ENCODE measurements at places on chromosomes 1 and 21. TPM values are rescaled to one million over a fixed set of nuclear protein-coding genes. Genes with fewer than 3 reads are reported as not detected.
A peak's percentile ranks its signal among the peaks of the same experiment; 100 is the strongest.

CELA2A gene
- not detected for total RNA-seq

DNA sequence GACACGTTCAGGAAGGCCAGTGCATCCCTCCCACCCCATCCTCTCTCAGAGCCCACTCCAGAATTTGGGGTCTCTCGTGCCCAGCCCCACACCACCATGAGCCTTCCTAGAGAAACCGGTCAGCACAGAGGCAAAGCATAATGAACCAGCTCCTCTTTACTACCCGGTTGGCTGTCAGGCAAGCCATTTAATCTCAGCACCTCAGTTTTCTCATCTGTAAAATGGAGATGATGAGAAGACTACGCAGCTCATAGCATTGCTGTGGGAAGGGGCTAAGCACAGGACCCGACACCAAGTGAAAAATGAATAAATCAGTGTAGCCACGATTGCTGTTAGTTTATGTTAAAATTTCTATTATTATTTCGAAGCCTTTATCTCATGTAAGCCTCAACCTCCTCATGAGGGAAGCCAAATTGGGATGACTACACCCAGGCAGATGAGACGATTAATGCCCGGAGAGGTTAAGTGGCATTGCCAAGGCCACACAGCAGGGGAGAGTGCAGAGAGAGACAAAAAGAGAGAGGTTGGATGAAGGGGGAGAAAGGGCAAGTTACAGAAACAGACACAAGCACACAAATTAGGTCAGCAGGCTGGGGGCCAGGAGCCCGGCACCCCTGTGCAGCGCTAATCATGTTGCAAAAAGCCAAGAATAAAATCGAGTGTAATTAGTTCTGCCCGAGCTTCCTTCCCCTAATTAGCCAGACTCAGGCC, 25.7 kb downstream of the SDC3 start:
- no peak for DNase-seq

DNA sequence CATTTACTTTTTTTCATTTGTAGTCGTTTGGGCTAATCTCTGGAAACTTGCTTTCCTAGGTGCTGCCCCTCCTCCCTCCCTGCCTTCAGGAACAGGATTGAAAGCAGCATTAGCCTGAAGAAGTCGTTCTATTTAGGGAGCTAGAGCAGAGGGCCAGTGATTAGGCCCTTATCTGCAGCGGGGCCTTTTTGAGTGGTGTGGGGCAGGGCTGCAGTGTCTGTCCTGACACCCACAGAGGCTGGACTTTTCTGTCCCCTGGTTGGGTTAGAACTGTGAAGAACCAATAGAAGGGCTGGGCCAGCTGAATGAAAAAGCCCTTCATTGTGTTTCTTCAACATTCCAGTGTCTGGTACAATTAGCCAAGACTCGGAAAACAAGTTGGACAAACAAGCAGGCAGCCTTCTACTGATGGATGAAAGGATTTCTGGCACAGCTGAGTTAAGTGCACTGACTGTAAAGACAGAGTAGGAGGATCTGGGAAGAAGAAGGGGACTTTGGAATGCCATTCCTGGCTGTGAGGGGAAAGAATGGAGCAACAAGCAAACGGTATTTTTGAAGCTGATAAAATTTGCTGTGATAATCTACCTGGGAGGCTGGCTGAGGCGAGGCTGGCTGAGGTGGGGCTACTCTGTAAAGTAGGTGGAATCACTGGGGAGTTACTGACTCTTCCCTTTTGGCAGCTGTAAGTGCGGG, 9.7 kb downstream of the MACF1 start:
- no peak for DNase-seq

GRCh38 chr1:62687421-62687902, 724 bp downstream of the DOCK7 start:
- peak; percentile 68 for DNase-seq

CFAP141 gene
- not detected for total RNA-seq

GRCh38 chr1:14242123-14242522, 356.4 kb upstream of the KAZN start:
- DNase-seq = no peak

C1orf87 gene
- total RNA-seq = not detected

- DNase-seq = no peak
These were observed 64.3 kb downstream of the OPTC start for GRCh38 chr1:203558064-203558760.

DNA sequence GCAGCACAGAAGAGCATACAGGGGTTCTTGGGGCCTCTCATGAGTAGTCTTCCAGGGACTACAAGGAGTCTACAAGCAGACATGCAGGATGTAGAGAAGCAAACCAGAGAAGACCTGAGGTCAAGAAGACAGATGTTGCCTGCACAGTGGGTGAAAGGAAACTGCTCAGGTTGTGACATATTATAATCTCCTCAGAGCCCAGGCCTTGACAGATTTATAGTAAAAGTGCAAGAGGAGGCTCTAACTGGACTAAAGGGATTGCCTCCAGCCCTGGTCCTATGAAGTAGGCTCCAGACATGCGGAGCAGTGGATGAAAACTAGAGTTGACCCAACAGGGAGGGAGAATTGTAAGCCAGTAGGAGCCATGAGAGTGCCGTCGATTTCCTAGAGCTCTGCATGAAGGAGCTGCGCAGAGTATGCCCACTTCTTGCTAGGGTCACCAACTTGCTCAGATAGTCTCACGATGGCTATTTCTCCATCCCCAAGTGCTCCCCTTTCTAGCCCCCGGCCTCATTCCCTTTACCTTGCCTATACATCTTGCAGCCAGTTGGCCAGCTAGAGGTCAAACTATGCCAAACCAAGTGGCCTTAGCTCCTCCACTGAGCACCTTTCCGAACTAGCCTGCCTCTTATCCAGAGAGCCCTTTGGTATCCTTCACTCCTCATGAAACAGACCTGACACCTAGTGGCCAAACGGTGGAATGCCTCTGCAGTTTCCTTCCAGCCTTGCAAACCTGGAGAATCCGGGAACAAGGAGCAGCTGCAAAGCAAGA, 36.2 kb upstream of the IPO9 start:
- DNase-seq = peak; percentile 94

DNA sequence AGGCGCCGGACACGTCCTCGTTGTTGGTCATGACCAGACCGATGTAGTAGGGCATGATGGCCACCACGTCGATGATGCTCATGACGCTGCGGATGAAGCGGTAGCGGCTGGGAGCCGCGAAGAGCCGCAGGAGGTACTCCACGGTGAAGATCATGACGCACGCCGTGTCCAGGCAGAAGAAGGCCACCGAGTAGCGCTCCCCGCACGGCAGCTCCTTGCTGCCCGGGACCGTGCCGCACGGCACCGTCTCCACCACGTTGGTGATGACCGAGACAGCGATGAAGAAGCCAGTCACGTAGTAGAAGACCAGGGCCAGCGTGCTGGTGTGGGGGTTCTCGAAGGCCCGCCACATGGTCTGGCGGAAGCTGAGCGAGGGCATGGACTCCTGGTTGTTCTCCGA, 7.6 kb downstream of the KCND3 start:
- no peak for DNase-seq

LCE3C gene
- not detected for total RNA-seq

DNA sequence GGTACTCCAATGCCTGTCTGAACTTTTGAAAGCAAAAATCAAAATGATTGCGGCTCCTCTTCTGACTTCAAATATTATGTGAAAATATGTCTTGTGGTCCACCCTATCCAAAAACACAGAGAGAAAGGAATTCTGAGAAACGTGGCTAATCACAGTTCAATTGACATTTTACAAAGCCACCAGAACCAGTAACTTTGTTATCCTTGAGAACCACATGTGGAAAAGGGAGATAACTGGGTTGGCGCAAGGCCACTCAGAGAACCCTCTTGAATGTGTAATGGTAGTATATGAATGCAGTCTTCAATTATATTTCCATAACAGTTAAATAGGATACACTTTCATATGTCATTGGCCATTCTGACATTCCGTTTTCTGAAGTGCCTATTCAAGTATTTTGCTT, 1030.0 kb upstream of the TMPRSS15 start:
- no peak for DNase-seq

DNA sequence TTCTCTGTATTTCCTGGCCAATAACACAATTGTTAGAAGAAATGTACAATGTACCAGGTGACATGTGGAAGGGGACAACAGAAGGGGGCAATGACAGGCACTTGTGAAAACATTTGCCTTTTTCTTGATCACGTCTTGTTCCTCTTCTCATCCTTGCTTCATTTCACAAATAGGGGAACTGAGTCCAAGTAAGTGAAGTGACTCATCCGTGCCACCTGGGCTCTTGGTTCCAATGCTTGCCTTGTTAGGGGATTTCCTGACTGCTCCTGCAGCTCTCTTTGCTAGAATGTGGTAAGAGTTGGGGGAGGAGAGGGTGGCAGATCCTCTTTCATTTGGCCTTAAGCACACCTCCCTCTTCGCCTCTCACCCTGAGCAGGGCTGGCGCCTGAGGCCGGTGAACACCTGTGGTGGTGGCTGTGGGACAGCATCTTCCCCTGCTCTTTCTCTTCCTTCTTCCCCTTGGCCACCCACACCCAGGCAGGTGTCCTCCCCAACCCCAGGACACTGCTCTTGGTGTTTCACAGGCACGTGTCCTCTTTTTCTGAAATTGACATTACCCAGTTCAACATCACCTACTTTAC, 2.2 kb upstream of the RHEX start:
- DNase-seq = no peak

- DNase-seq = no peak
These were observed 102.3 kb upstream of the CD34 start for GRCh38 chr1:208013210-208013609.

DNA sequence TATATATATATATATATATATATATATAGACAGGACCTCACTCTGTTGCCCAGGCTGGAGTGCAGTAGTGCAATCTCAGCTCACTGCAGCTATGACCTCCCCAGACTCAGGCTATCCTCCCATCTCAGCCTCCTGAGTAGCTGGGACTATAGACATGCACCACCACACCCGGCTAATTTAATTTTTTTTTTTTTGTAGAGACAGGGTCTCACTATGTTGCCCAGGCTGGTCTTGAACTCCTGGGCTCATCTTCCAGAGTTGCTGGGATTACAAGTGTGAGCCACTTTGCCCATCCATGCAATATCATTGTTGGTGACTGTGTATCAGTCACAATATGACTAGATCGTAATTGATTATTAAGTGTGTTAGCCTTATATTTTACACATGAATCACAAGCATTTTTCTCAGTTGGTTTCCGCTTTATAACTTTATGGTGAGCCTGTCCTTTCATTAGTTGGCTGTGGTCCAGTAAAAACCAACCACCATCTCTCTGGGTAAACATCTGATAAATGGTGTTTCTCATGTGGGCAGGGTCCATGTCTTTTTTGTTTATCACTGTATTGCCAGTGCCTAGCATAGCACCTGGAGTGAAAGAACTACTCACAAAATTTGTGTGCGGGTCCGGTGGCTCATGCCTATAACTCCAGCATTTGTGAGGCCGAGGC, 63.6 kb downstream of the MYOM3 start:
- no peak for DNase-seq

GRCh38 chr21:35075546-35075945, 26.4 kb upstream of the RUNX1 start:
- peak; percentile 13 for DNase-seq

DNA sequence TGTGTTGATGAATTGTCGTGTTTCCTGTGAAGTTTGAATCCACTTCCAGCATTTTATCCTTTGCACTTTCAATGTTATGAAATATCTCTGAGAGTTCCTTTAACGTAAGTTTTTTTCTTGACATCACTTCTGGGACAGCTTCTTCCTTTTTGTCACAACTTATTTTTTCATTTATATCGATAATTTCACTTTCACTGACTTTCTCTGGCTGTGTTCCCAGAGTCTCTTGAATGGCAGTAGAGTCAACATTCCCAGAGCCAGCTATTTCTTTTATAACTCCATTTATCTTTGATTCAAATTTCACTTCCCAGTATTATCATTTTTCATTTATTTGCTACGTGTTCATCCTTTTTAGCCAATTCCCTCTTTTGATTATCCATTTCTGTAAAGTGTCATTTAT, 256.5 kb downstream of the PAPPA2 start:
- no peak for DNase-seq

- no peak for DNase-seq
These were observed 129.7 kb upstream of the ADGRL2 start for GRCh38 chr1:81671038-81671437.

DNA sequence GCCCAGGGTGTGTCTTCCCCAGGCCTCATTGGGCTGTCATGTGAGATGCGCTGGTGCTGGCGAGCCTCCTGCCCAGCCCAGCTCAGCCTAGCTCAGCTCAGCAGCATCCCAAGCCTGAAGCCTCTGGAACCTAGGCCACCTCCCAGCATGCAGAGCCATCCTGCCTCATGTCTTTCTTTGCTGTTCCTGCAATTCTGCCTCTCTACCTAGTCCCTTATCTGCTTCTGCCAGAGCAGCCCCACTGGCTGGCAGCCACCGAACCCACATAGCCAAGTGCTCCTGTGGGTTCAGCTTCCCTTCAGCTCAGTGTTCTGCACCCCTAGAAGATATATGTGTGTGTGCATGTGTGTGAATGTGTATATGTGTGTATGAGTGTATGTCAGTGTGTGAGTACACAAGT, 291.5 kb upstream of the VAMP3 start:
- no peak for DNase-seq

DNA sequence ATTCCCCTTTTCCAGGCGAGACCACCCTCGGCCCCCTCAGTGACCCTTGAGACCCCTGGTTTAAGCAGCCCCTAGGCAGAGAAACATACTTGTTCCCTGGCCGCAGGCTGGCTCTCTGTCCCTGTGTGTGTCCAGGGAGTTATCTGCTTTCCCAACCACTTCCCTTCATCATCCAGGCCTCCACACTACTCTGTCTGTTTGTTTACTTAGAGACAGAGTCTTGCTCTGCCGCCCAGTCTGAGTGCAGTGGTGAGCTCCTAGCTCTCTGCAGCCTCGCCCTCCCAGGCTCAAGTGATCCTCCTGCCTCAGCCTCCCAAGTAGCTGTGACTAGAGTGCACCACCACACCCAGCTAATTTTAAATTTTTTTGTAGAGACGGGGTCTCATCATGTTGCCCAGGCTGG, 5.8 kb upstream of the VWA1 start:
- DNase-seq = peak; percentile 46

DNA sequence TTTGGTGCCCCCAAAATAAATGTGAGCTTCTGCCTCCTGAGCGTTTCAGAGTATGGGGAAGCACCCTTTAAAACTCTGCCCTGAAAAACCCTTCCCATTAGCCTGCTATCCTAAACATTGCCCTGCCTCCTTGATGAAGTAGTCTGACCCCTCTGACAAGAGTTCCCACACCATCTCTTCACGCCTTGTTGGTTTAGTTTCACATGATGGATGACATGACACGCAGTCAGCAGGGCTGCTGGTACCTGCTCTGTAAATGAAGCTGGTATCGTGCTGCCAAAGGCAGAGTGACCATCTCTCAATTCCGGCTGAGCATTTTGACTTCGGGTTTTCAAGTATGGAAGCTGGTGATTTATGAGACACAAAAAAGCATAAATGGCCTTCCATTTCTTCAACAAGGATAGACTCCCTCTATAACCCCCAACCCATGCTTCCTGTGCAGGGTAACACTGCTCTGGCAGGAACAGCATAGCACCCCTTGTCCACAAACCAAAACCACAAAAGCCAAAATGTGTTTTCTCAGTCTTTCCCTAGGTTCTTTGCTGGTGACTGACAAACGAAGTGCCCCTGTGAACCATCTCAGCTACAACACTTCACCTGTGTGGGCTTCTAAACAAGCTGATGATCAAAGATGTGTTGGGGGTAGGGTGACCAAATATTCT, 444.6 kb downstream of the NUF2 start:
- no peak for DNase-seq

TMCO4 gene
- total RNA-seq = 18.0 TPM
